ENCODE measurements at places on chromosomes 1 and 21.

DNA sequence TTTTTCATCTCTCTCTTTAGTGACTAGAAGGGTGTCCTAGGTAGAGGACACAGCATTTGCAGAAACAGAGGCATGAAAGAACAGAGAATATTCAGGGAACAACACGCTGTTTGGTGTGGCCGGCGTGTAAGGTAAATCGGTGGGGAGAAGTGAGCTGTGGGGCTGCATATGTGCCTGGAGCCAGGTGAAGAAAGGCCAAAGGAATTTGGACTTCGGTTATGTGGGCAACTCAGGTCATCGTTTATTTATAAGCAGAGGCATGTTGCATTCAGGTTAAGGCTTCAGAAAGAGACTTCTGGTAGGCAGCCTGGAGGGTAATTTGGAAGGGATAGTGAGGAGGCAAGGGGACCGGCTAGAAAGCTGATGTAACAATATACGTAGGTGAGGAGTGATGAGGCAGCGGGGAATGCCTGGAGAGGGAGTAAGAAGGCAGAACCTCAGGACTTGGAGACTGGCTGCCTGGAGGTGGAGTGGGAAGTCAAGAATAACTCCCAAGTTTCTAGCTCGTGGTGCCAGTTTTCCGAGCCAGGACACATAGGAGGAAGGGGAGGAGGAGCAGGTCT, 64.1 kb upstream of the ACOT11 start:
- no peak for DNase-seq

- no peak for DNase-seq
Measured at GRCh38 chr21:28725396-28725795, 267.3 kb downstream of the LTN1 start.

GRCh38 chr1:44661781-44662682, 12.2 kb downstream of the TMEM53 start:
- DNase-seq, result no peak

GRCh38 chr1:23224739-23225648, 7.7 kb upstream of the HTR1D start:
- DNase-seq, result no peak

DNA sequence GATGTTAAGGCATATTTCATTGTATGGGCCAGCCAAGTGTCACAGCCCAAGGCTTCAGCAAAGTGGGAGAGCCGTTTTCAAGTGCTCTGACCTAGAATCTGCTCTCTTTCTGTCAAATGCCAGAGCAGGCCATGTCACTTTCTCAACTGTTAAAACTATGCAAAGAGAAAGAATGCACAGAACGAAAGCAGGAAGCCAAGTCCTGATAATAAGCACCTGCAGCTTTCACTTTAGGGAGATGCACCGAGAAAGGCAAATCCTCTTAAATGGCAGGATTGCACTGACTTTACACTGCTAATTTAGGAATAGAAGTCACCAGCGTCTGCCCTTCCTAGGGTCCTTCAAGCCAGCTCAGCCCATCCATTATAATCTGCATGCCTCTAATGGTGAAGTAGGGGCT, 49.2 kb upstream of the NTPCR start:
- no peak for DNase-seq

DNA sequence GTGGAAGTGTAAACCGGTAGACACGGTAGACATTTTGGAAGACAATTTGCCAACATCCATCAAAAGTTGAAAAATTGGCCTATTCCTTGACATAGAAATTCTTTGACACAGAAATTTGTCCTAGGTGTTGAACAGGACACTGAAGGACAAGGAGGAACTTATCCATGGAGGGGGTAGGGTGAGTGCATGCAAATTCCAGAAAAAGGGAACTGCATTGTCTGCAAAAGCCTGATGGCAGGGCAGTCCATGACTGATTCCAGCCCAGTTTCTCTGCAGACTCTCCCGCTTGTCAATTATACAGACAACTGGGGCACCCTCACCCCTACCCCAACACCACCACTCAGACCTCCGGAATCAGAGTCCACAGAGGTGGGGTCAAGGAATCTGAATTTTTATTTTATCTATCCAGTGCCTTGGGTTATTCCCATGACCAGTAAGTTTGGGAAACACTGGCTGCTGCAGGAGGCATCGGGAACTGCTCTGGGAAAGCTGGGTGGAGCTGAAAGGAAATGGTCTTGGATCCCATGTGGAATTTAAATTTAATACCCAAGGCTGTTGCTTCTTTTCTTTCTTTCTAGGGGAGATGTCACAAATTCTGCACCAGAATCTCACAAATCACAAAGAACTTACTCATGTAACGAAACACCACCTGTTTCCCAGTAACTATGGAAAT, 103.3 kb upstream of the SLC45A1 start:
- DNase-seq, result no peak

DNA sequence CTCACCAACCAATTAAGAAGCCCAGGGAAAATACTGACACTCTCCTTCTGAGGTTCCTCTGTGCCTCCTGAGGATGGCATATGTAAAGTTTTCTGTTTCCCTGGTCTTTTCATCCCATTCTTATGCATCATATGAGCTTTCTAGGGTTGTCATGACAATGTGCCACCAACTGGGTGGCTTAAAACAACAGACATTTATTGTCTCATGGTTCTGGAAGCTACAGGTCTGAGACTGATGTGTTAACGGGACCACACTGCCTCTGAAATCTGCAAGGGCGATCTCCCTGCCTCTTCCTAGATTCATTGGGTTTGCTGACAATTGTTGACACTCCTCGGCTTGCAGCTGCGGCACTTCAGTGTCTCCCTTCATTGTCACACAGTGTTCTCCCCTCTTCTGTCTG, 308.4 kb downstream of the RGS7 start:
- no peak for DNase-seq

GRCh38 chr1:188689542-188689941, 1788.1 kb downstream of the BRINP3 start:
- DNase-seq, result no peak

DNA sequence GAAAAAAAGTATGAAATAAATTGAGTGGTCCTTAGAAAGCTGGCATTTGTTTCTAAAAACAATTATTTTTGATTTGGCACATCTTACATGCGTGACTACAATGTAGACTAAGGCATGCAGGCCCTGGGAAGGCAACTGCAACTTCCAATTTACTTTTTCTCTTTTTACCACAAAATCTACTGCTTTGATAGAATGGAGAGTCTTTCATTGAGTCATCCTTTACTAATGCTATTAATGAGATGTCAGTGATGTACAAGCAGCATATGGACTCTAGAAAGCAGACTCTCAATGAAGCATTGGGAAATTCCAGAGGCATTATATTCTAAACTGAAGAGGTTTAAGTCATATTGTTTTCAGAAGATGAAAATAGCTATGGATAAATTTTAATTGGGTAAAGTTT, 29.6 kb upstream of the PRRX1 start:
- no peak for DNase-seq

GRCh38 chr1:50278410-50278809, 144.8 kb downstream of the DMRTA2 start:
- DNase-seq, result no peak

DNA sequence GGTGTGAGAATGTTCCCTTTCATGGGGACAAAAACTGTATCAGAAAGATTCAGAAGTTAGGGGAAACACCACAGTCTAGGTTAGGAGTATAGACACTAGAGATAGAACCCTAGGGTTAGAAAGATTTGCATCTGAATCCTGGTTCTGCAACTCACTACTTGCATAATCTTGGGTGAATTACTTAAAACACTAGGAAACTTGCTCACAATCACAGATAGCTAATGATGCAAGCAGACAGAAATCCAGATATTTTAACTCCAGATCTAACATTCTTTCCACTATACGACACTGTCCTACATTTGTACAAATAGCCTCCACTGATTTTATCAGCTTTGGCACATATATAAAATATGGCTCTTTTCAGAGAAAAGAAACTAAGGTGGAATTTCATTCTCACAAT, 30.8 kb upstream of the GLIS1 start:
- no peak for DNase-seq

DNA sequence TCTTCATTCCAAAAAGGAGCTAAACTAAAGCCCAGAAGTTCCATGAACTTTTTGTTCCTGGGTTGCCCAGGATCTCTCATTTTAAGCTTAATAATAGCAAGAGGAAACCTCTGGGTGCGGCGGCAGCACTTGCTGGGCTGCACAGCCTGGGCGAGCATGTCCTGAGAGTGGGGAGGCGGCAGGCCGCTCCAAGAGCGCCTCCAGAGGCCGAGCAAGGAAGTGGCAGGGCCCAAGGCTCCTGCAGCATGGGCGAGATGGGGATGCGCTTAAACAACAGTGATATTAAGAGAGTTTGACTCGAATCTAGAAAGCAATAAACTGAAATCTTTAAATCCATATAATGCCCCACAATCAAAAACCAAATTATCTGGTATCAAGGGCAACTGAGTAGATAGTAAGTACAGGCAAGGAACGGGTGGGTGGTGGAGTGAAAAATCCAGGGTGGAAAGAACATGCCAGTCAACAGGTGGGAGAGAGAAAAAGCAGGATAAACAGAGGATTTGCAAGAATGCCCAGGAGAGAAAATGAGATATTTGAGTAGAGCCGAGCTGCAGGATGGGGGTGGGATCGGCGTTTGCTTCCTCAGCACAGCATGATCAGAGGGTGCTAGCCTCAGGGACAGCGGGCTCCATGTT, 14.1 kb upstream of the TNR start:
- DNase-seq, result no peak

DNA sequence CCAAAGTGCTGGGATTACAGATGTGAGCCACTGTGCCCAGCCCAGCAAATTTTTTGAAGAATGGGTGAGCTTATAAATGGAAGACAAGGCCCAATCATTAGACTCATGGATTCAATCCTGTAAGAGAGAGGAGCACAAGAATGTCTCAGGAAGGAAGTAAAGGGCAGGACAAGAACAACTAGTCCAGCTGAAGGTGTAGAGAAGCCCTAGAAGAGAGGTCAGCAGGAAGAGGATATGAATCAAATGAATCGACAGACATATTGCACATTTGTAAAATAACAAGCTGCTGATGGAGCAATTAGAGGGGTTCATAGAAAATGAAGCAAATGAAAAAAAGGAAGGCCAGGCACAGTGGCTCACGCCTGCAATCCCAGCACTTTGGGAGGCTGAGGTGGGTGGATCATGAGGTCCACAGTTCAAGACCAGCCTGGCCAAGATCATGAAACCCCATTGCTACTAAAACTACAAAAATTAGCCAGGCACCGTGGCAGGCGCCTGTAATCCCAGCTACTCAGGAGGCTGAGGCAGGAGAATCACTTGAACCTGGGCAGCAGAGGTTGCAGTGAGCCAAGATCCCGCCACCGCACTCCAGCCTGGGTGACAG, 74.9 kb downstream of the MIS18A start:
- DNase-seq, result no peak

- DNase-seq, result no peak
Measured at GRCh38 chr1:5161372-5161771, 507.0 kb downstream of the AJAP1 start.

GRCh38 chr1:48442864-48443619, 29.0 kb downstream of the SPATA6 start:
- no peak for DNase-seq

GRCh38 chr1:235024711-235025421, 103.8 kb downstream of the TOMM20 start:
- DNase-seq, result no peak

DNA sequence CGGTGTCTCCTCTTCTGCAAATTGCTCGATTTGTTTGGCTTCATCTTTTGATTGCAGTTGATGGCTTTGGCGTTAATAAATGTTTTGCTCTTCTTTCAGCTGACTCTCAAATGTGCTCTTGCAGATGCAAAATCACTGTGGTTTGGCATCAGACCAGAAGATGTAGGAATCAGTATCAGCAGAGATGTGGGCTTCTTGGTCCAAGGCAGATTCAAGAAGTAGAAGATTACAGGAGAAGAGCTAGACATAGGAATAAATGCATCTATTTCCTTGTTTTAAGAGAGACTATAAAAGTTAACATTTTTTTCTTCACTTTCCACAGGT, 59.8 kb upstream of the BACH1 start:
- no peak for DNase-seq

DNA sequence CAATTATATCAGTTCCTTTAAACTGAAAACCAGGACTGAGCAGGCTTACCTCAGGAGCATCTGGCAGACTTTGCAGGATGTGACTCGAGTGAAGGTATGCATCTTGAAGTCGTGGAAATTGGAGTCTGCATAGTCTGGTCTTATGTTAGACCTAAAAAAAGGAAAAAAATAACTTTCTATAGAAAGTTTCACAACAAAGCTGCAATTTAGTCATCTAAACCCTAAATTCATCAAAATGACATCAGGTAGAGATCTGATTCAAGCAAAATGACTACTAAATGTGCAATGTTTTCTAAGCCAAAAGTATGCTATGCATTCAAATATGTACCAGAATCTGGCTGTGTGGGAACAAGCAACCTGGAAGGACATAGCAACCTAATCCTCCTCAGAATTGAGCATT, 260.1 kb downstream of the VAV3 start:
- no peak for DNase-seq

DNA sequence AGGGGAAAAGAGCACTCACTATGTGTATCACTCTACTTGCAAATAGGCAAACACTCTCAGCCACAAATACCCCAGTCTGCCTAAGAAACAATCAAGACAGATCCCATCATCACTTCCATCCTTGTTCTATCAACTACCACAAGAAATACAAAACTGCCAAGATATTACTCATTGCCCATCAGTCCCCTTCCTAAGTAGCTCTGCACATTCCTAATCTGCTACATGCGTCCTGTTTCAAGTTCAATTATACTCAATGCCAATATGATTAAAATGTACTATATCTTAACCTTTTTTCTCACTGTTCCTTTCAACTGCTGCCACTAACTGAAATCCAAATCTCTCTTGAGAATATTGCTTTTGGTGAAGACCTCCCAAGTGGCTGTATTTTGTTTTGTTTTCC, 1688.4 kb downstream of the PLA2G4A start:
- DNase-seq, result no peak

- DNase-seq, result no peak
Measured at GRCh38 chr1:161998811-161999210, 24.9 kb downstream of the OLFML2B start.

DNA sequence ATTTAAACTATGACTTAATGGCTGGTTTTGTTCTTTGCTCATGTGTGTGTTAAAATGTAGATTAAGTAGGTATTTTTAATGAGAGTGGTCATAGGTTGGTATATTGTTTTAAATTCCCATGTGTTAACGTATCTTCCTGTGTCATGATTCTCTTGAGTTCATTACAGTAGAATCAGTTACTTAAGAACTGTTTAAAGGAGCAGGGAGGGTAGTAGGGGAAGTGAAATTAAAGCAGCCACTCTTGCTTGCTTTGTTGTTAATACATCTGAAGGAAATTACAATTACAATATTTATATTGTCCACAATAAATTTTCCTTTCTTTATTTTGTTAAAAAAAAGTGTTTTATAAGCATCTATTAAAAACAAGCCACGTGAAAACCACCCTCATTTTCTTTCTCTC, 119.2 kb upstream of the KIAA1614 start:
- no peak for DNase-seq

- no peak for DNase-seq
Measured at GRCh38 chr21:45098867-45099266, 24.5 kb downstream of the ADARB1 start.

- DNase-seq, result no peak
Measured at GRCh38 chr1:64073705-64074104, 129.7 kb upstream of the UBE2U start.

GRCh38 chr1:112544011-112544688, 35.4 kb downstream of the WNT2B start:
- no peak for DNase-seq

GRCh38 chr1:74470936-74471335, 41.5 kb downstream of the LRRC53 start:
- DNase-seq, result no peak

- DNase-seq, result no peak
Measured at GRCh38 chr1:208150833-208151458, 93.2 kb downstream of the PLXNA2 start.

GRCh38 chr1:51520700-51521248, 1.7 kb upstream of the EPS15 start:
- no peak for DNase-seq

Data from stimulated activated CD8-positive, alpha-beta memory T cell treated with anti-CD3 and anti-CD28 coated beads, Interleukin-4, amount 100 ng/mL, for 1 hour (primary cell).